Kidney tubule cell (primary cell): ENCODE measurements at places on chromosomes 1 and 21.

GRCh38 chr21:35198982-35199732 lies 150.1 kb upstream of the RUNX1 start:
- no peak for DNase-seq

DNA sequence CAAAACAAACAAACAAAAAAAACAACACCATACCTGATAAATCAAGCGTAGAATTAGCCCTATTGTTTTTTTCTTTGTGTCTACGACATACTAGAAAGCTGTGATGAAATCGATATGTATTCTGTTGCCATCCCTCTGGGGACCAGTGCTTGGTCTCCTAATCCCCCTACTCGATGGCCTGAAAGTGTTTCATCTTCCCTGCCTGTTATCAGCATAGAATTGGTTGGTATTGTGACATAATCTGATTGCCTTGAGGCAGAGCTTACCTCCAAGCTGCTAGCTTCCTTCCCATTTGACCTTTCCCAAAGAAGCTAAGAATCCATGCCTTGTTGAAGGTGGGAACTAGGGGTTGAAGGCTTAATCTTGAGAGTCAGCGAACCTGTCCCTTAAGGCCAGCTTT lies 40.7 kb upstream of the PIGV start:
- no peak for DNase-seq

DNA sequence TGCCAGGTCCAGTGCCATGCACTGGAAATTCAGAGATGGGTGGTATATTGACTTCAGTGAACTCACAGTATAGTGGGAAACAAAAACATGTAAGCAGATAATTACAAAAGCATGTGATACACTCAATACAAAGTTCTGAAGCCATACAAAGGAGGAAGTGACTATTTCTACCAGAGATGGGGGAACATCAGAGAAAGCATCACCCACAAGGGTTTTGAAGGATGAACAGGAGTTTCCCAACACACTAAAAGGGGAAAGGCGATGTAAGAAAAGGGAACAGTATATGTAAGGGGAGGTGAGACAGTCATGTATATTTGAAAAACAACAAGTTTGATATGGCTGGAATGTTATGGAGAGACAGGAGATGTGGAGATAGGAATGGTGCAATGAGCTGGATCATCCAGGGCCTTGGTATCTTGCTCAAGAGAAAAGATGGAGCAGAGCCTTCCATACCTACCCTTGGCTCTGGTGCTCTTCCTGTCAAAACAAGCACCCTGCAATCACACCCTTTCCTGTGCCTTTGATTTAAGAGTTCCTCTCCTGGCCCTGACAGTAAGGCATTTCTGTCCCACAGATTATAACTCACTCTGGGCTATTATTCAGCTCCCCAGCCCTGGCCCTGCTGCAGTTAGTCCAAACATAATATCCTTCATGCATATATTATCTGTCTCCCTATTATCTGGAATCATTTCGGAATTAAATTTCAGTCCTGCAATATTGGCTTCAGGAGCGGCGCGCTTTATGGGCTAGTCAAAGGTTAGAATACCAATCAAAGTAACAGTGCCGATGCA lies 60.5 kb downstream of the DMAP1 start:
- DNase-seq, result no peak

GRCh38 chr1:14010476-14010875 lies 310.5 kb downstream of the PRDM2 start:
- no peak for DNase-seq

- DNase-seq, result no peak
These were observed 498.3 kb downstream of the NPHP4 start for GRCh38 chr1:5493851-5494311.

DNA sequence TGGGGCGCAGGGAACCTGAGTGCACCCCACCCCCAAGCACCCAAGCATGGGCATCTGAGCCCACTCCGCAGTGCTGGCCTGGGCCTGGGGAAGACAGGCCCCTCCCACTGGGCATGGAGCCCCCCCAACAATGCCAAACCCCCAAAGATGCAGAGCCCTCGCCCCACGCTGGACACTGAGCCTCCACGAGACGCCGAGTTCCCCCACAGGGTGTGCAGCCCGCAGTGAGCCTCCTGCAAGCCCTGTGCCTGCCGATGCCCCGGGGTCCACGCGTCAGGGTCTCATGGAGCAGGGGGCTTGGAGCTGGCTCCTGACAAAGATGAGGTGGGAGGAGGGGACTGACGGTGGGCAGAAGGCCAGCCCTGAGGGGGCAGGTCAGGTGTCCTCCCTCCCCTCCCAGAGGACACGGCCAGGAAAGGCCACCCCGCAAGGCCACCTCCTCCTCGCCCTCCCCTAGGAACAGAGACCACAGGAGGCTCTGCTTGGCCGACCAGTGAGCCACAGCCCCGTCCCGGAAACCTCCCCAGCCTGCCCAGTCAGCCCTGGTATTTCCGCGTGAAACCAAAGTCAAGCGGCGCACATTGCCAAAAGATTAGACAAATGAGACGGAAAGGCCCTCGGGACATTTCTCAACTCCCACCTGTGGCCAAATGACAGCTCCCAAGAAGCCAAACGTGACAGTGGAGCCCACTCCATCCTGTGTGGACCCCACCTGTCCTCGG lies 33.4 kb downstream of the MEGF6 start:
- DNase-seq, result peak; percentile 50

- no peak for DNase-seq
These were observed 37.2 kb downstream of the ZFYVE9 start for GRCh38 chr1:52179073-52179472.

- peak; percentile 15 for DNase-seq
These were observed 5.5 kb downstream of the FBXO2 start for GRCh38 chr1:11648732-11649158.

DNA sequence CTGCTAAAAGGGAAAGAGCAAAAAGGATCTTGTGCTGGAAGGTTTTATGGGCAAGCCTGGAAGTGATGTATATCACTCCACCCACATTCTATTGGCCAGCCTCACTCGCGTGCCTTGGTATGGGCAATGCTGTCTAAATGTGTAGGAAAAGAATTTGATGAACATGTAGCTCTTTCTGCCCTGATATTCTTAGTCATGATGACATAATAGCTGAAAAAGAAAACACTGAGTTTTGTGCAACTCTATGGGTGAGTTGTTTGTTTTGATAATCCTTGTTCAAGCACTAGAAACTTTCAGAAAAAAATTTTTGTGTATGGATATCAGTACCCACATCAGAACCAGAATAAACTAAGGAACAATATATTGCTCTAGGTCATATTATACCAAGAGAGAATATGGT lies 231.5 kb upstream of the ST6GALNAC5 start:
- no peak for DNase-seq

- DNase-seq, result peak; percentile 48
These were observed 102.5 kb upstream of the TARDBP start for GRCh38 chr1:10909697-10910680.

DNA sequence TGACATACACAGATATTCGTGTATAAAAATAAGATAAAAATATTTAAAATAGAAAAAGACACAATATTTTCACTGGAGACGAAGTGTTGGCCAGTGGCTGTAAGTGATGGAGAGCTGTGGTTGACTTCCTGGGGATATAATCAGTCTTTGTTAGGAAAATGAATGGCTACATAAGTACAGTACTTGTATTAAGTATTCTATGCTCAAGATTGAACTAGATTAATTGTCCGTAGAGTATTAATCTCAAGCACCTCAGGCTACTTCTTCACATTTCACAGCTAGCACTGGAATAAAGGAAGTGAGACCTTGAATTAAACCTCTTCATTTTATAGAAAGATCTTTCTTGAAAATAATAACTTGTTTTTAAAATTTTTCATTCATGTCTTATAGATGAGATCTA lies 39.0 kb upstream of the RGS5 start:
- no peak for DNase-seq

GRCh38 chr1:101207891-101208290 lies 28.9 kb upstream of the S1PR1 start:
- no peak for DNase-seq

- DNase-seq, result peak; percentile 98
These were observed 48.8 kb downstream of the PIK3CD start for GRCh38 chr1:9700340-9700739.

GRCh38 chr1:109531380-109531779 lies 8.3 kb upstream of the GPR61 start:
- no peak for DNase-seq

GRCh38 chr1:189874715-189875435 lies 602.8 kb downstream of the BRINP3 start:
- peak; percentile 69 for DNase-seq

GRCh38 chr1:109213824-109214693 lies at the start of gene SARS1:
Gene SARS1, plus strand, starts transcription at chr1:109213918. Its CDS starts 75 bp downstream, at chr1:109213993.
- DNase-seq, result peak; percentile 89

DNA sequence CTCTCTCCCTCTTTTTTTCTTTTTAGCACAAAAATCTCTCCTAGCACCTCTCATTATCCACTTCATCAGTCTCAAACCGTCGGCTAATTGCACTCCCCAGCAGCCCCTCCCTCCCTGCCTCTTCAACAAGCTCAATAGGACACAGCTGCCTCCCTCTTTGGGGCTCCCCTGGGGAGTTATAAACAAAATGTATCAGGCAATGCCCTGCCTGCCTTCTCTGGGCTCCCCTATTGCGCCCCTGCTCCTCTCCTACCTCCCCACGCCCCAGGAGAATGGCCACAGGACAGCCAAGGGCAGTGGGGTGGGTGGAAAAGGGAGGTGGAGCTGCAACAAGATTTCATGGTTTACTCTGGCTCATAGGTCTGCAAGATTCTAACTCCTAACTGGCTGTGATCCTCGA lies 147.1 kb upstream of the GRIK3 start:
- no peak for DNase-seq

DNA sequence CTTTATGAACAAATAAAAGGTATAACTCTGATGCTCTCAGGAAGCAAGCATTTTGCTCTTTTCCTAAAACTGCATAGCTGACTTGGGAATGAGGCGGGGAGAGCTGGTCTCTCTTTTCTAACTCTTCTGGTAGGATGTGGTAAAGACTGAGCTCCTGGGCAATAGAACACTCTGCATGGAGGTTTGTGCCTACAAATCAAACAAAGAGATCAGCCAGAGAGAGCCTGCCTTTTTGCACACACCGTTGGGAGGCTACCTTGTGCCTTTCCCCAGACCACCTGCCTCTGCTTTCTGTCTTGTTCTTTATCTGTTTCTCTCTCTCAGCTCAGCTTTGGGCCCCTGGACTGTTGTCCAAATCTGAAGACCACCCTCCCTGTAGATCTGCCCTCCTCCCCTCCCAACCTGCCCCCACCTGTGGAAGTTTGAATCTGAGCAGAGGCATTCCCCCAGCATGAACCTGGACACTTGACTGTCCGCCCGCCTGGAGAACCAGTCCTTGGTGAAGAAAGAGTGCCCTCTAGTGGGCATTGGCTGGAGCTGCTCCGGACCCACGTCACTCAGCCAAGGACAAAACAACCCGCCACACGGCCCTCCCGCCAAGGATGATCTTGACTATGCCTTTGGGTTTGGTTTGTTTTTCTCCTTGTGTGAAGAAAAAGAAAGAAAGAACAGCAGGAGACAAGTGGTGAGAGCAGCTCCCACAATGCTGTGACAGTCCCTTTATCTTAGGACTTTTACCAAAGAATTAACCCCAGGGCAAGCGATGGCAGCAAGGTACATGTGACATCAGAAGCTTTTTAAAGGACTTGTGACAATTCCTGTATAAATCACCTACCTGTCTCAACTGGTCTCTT lies 228.2 kb downstream of the PBX1 start:
- peak; percentile 74 for DNase-seq

DNA sequence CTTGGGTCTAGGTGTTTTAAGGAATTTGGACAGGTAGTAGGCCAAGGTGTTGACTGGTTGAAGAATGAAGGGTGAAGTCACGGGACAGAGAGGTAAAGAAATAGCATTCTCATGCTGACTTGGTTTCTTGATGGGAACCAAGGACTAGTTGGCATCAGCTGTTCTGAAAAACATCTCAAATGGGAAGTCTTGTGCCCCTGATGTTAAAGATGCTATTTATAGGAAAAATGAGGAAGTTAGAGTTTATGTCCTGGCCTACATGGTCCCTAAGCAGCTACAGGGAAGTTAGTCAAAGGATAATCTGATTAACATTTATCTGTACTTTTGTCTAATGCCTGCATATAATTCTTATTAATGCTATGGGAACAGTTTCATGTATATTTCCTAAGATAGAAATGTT lies 262.4 kb downstream of the HHIPL2 start:
- DNase-seq, result no peak

DNA sequence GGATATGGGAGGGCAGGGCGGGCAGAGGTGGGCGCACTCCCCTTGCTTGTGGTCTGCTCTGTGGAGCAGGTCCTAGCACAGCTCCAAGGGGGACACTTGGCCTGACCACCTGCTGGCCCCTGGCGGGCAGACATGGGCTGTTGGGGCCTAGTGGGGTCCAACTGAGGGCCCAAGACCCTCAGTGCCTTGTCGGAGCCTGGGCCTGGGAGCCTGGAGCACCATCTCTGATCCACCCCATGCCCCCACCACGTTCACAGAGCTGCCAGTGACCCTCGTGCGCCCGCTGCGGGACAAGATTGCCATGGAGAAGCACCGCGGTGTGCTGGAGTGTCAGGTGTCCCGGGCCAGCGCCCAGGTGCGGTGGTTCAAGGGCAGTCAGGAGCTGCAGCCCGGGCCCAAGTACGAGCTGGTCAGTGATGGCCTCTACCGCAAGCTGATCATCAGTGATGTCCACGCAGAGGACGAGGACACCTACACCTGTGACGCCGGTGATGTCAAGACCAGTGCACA lies 70.6 kb downstream of the OBSCN start:
- no peak for DNase-seq

GRCh38 chr1:43056981-43057391 lies 98.3 kb upstream of the SLC2A1 start:
- DNase-seq, result no peak

DNA sequence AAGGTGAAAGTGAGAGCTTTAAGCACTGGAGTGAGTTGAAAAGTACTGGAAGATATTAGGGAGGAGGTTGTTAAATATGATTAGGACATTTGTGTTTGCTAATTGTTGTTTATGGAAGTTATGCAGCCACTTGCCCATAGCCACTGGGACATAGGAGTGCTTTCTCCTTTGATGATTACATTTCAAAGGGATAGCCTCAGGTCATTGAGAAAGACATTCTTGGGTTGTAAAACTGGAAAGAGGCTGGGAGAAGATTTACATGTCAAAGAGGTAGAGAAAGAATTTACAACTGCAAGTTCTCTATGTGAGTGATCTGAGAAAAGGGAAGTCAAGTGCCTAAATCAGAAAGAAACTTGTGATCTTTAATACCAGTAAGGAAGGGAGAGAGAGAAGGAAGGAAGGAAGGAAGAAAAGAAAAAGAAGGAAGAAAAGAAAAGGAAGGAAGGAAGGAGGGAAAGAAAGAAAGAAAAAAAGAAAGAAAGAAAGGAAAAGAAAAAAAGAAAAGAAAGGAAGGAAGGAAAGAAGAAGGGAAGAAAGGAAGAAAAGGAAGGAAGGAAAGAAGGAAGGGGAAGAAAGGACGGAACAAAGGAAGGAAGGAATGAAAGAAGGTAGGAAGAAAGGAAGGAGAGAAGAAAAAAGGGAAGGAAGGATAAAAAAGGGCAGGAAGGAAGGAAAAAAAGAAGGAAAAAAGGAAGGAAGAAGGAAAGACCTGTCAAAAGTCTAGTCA lies 284.6 kb upstream of the DPYD start:
- no peak for DNase-seq

DNA sequence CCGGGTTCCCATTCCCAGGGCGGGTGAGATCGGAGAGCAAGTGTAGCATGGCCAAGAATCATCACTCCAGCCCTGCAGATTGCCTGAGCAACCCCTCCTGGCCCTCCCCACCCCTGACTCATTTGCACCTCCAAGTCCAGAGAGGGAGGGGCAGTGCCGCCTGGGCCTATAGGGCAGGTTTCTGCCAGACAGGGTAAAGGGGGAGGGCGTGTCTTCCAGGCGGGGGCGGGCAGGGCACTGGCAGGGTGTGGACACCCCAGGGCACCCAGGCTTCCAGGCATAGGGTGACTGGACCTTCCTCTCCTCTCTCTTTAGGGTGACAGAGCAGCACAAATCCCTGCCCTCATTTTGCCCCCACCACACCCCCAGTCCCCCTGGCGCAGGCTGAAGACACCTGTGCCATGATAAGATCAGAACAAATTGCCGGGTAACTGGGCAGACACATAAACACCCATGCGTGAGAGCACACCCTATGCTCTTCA lies 3.2 kb upstream of the CRYBG2 start:
- DNase-seq, result peak; percentile 46
